ENCODE measurements at places on chromosomes 12 and 14.
A peak's percentile ranks its signal among the peaks of the same experiment; 100 is the strongest.

DNA sequence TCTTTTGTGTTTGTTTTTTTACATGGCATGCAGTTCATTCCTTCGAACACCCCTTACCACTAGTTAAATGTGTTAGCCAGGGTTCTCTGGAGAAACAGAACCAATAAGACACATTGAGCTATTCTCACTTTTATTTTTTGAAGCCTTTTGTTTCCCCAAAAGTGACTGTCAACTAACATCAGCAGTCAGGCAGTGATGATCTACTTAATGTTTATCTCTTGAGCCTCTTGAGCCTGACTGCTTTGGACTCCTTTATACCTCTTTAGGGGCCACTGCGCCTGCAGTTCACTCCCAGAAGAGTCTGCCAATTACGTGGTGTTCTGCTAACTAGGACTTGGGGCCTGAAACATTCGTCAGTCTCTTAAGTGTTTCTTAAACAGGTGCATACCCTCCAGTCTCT, 163.7 kb upstream of the FLRT2 start:
- no peak for DNase-seq

DNA sequence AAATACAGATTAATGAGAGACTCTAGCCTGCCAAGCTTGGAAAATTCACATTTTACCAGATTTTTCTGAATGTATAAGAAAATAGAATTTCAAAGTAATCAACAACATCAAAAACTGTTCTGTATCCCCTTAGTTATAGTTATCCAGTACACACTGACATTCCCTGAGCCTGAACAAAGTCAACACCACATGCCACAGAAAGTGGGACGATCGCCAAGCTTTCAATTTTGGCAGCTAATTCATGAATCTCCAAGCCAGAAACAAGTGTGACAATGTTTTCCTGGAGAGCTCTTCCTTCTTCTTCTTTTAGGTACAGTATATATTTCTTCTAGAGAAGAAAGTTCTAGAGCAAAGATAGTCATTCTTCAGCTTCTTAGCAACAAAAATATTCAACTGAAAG, 290.2 kb downstream of the PRKD1 start:
- DNase-seq, result peak; percentile 95

DNA sequence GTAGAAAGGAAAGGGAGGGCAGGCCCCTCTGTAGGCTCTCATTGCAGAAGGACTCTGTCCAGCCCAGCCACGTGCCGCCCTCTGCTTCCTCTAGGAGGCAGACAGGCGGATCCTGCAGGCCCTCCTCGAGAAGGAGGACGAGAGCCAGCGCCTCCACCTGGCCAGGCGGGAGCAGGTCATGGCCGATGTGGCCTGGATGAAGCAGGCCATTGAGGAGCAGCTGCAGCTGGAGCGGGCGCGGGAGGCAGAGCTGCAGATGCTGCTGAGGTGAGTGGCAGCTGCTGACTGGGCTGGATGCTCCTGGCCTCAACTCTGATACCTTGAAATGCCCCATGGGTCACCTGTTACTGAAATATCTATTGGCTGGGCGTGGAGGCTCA, 10.9 kb downstream of the TCHP start:
- no peak for DNase-seq

- no peak for DNase-seq
Measured at GRCh38 chr14:85186082-85186481, 343.9 kb upstream of the FLRT2 start.

- DNase-seq, result no peak
Measured at GRCh38 chr12:109795023-109795422, 38.2 kb downstream of the TRPV4 start.

DNA sequence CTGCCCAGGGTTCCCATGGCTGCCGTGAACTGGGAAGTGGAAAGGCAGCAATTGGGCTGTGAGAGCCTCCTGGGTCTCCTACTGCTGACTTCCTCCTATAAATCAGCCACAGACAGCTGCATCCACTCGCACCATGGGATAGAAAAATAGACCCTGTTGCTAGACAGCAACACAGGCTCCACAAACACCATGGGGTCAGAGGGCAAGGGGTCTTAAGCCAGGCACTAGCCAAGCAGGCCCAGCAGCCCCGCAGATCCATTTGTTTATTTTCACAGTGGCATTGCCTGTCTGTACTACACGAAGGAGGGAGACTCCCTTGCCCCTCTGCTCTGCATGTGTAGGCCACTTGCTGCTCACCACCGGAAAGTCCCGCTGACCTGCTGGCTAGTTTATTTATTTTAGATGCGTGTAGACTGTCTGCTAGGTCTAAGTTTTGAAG, 139.8 kb downstream of the DACT1 start:
- no peak for DNase-seq
